ENCODE measurements at places on chromosomes 13 and 19.

DNA sequence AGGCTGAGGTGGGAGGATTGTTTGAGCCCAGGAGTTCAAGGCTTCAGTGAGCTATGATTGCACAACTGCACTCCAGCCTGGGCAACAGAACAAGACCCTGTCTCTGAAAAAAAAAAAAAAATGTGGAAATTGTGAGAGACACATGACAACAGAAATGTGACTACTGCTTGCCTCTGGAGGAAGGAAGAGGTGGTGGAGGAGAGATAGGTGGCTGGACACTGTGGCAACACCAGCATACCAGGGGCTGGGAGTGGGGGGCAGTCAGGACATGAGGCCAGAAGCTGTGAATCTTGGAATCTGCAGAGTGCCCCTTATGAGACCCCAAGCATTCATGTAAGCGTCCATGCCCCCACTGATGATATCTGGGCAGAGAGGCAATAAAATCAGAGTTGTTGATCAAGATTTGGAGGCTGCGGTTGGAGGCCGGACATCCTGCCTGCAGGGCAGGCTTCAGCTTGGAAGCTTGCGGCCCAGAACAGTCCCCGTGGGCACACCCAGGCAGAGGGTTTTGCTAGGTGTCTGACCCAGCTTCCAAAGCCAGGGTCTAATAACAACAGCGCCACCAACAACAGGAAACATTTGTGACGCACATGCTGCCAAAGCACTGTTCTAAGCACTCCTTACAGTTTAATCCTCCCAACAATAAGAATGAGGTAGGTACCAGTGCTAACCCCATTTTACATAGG lies 16.9 kb downstream of the FAM187B start:
- peak; percentile 68 for DNase-seq

GRCh38 chr19:19361075-19361594 lies 40.5 kb downstream of the MAU2 start:
- DNase-seq, result peak; percentile 30

GRCh38 chr13:93786846-93787489 lies 560.4 kb downstream of the GPC6 start:
- DNase-seq, result no peak

- DNase-seq, result no peak
These were observed 959 bp upstream of the IGFL3 start for GRCh38 chr19:46125447-46125846.

DNA sequence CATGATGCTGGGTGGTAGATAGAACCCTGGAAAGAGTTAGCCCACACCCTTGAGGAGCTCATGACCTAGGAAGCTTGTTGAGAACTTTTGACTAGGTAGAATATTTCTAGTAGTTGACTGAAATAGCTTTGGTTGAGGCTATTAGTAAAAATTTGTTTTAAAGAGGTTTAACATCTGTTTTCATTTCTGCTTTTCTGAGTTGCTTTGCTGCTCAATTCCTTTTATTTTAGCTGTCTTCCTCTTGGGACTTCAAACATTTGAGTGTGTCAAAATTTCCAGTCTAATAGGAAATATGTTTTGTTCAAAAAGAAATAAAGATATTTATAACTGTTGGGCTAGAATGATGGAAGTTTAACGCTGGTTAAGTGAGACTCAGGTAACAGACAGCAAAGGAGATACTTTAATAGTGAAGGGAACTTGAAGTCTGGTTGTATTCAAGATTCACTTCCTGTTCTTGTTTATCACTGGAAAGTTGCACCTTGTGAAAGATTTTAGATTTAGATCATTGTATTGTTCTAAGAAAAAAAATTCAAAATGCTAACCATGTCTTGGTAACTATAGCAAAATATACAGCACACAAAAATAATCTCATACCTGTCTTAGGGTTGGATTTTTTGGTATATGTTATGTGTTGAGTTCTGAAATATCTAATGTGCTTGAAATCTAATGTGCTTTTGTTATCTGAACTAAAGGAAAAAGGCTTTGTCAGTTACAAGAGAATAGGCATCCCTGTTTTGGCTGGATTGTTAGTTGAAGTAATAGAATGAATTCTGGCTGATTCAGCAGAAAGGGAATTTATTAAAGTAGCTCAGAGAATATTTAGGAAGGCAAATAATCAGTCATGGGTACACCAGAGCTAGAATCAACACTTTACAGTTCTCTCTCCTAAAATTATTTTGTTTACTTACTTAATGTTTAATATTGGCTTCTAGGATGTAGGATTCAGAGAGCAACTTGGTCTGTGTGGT lies 24.4 kb upstream of the GPR18 start:
- no peak for DNase-seq

GRCh38 chr13:24353736-24354135 lies 44.4 kb downstream of the C1QTNF9 start:
- no peak for DNase-seq

- DNase-seq, result no peak
These were observed 19.4 kb downstream of the DOCK9 start for GRCh38 chr13:98958443-98958794.

DNA sequence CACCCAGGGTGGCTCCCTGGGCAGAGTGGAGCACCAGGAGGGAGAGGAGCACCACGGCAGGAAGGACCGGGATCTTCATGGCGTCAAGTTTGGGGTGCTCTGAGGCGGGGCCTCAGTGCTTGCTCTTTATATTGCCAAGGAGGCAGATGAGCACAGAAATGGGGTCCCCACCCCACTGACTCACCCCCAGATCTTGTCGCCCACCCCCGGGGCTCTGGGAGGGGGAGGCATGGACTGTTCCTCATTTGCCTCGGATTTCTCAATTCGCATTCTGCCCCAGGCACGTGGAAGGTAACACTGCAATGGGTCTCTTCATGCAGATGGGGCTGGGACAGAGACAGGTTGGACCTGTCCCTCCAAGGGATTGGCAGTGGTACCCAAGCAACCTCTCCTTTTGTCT lies at the start of gene KRTDAP:
TSS of gene KRTDAP (minus strand) at position 101 of the 400 bp plus-strand sequence. CDS start at position 79, 22 bp downstream.
- DNase-seq, result no peak

DNA sequence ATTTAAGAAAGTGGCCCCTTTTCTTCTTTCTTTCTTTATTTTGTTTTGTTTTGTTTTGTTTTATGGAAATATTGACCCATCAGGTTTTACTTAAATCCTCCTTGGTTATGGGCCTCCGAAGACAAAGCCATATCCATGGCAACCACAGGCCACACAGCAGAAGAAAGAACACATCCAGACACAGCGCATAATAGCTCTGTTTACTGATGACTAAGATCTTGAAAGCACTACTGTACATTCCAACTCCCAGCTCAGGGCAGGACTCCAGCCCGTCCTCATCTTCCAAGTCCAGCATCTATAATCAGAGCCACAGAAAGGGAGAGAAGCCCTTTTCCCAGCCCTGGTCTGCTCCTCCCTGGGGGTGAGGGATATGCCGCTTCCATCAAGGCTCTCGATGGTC lies 84.3 kb downstream of the NUFIP1 start:
- no peak for DNase-seq

GRCh38 chr19:16030964-16031871 lies 45.1 kb upstream of the TPM4 start:
- DNase-seq, result no peak

GRCh38 chr19:46009530-46010510 lies 13.0 kb downstream of the PGLYRP1 start:
- peak; percentile 57 for DNase-seq

DNA sequence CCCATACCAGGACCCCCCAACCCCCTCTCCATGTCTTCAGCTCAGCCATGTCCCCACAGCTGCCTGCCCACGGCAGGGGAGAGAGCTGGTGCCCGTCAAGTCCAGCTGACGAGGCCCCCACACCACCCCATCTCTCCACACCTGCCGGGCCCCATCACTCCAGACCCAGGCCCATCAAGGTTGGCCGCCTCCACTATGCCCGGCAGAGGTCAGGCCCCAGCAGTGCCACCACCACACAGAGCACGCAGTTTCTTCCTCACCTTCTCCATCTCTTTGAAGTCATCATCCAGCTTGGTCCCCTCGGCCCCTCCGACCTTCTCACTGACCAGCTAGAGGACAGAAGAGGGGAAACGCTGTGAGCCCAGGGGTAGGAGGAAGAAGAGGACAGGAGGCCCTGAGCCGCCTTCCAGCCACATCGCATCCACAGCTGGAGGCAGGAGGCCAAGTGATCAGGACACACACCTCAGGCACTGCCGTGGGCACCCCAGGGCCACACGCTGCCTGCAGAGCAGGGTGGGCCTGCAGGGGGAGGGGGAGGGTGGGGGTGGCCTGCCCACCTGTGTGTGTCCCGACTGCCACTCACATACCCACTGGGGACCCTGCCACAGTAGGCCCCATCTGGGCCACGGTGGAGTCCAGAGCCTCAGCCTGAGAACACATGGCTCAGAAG lies 23.4 kb downstream of the MPND start:
- no peak for DNase-seq

- no peak for DNase-seq
These were observed 95.1 kb downstream of the ATP11A start for GRCh38 chr13:112784811-112785482.

DNA sequence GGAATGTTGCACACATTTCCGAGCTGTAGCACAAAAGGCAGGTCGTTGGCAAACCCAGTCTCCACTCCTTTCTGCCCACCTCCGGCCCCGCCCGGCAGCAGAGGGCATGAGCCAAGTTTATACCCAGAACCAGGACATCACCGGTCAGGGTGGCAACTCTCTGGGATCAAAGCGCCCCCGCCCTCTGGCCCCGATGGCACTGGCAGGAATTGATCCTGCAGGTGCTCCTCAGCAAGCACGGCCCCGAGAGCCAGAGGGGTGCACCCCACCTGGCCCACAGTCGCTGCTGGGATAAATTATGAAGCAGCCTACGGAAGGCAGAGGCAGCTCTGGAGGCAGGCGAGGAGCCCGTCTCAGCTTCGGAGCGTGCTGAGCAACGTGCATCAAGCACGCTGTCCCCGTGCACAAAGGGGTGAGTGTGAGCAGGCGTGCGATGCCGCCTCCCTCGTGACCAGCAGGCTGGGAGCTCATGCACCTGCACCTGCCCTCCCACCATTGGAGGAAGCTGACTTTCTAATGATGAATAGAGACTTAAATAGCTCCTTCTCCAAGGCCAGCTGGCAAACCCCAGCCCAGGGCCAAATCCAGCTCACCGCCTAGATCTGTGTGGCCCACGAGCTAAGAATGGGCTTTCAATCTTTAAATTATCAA lies 25.7 kb downstream of the SHC2 start:
- DNase-seq, result no peak

DNA sequence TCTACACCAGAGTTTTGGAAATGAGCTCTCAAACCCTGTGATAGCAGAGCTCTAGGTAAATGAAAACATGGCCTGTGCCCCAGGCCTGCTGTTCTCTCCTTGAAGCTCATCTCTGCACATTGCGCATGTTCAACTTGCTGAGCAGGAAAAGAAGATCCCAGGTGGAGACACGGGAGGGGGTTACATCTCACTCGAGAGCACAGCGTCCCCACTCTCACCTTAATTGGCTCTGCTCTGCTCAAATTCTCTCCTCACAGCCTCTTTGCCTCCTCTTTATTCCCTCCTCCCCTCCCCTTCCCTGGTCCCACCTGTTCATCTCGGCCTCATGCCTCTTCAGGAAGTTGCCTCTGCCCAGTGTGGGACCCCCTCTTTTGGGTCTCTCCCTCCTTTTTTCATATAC lies 44.7 kb downstream of the RGCC start:
- no peak for DNase-seq

GRCh38 chr19:12656899-12657571 lies 9.5 kb downstream of the MAN2B1 start:
- DNase-seq, result no peak

DNA sequence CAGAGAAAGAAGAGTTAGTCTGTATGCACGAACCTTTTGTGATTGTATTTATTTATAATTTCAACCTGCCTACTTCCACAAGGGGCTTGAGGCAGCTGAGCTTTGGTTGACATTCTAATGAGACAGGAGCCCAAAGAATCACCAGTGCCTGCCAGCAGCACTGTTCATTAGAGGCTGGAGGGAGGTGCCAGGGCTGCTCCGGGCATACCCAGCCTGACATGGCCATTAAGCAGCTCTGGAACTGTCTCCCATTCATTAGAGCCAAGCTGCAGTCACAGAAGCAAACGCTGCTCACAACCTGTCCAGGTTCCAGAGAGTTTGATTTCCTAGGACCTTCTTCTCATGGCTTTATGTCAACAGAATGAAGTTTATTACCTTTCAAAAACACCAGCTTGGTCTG lies 425.5 kb downstream of the RFC3 start:
- no peak for DNase-seq

DNA sequence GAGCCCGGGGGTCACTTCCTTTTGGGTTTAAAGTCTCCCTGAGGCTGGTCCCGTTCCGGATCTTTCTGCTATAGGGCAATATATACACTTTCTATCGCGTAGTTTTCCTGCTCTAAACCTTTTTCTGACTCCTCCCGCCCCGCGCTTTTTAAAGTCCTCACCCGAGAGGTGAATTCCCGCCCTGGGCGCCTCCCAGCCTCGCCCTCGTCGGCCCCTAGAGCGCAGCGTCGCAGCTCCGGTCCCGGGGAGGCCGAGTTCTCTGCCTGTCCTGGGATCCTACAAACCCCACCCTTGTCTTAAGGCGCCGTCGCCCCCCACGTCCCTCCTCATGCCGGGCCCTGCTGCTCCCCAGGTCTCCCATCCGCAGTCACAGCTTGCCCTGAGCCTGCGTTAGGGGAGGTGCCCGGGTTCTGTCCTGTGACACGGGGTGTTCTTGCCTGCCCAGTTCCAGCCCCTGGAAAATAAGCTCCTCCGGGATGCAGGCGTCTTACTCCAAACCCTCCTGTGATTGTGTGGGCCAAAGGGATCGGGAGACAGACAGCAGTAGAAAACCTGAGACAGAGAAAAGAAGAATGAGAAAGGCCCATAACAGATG lies 491 bp downstream of the ZNF525 start:
- DNase-seq, result peak; percentile 10

GRCh38 chr19:45681391-45682015 lies 10.2 kb downstream of the SNRPD2 start:
- peak; percentile 75 for DNase-seq

DNA sequence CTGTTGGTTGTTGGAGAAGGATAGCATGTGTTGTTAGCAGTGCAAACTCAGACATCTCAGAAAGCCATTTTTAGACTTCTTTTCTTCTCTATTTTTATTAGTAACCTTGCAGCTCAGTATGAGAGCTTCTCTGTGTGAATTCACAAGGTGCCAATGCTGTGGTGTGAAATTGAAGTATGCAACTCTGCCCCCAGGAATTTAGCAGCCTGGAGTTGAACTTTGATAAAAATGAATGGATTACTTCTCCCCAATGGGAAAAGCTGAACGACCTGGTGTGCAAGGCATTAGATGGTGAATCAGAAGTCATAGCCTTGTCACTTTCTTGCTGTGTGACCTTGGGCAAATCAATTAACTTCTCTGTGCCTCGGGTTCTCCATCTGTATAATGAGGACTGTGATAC lies 512.3 kb upstream of the PCDH9 start:
- no peak for DNase-seq
